ENCODE measurements at places on chromosomes 6 and 20.

DNA sequence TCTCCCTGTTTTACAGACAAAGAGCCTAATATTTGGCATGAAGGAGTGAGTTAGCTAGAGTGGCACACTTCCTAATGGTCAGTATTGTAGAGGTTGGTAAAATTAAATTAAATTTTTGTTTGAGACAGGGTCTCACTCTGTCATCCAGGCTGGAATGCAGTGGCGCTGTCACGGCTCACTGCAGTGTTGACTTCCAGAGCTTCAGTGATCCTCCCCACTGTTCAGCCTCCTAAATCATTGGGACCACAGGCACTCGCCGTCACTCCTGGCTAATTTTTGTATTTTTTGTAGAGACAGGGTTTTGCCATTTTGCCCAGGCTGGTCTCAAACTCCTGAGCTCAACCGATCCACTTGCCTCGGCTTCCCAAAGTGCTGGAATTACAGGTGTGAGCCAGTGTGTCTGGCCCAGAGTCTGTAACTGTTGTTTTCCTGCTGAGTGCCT lies 70.9 kb downstream of the SCAND1 start:
- DNase-seq: no peak

DNA sequence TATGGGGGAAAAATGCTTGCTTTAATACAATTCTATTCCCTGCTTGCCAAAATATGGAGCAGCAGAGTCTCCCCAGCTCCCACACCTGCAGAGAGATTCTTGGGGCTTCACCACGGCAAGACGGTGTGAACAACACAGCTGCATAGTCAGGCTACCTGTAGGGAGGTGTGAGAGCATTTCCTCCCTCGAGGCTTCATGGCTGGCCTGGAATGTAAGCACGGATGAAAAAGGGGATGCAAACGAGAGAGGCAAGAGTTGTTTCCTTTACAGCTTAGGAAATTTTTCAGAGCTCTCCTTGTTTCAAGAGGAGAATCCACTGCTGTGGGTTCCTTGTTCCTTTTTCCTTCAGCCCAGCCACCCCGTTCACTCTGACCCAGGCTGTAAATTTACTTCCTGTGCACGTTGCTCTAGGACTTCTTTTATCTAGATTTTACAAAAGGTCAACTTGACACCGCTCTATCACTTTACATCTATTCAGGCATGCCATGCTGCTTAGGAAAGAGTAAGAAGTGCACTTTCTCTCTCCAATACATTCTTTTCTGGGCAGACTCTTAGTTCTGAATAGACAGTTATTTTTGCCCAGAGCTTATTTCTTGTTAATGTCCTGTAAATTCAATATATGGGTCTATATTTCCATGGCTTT lies 197.1 kb downstream of the KHDC1L start:
- DNase-seq: no peak

DNA sequence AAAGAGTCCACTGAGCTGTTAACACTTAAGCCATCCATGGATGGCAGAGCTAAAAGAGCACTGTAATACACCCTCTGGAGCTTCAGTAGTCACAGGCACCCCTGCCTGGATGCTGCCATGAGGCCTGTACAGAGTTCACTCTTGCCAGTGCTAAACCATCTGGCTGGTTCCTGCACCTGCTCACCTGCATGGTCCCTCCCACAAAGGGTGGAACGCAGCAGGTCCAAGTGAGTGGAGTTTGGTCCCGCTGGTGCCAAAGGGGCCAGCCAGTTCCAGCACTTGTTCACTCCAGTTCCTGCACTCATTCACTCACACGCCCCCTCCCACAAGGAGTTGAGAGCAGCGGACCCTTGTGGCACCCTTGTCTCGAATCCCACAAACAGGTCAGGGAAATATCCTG lies 503.5 kb downstream of the HACE1 start:
- no peak for DNase-seq

GRCh38 chr6:44976677-44977641 lies 351.2 kb upstream of the RUNX2 start:
- DNase-seq: no peak

- peak; percentile 64 for DNase-seq
These were observed 63.2 kb upstream of the DUSP22 start for GRCh38 chr6:228881-229651.

DNA sequence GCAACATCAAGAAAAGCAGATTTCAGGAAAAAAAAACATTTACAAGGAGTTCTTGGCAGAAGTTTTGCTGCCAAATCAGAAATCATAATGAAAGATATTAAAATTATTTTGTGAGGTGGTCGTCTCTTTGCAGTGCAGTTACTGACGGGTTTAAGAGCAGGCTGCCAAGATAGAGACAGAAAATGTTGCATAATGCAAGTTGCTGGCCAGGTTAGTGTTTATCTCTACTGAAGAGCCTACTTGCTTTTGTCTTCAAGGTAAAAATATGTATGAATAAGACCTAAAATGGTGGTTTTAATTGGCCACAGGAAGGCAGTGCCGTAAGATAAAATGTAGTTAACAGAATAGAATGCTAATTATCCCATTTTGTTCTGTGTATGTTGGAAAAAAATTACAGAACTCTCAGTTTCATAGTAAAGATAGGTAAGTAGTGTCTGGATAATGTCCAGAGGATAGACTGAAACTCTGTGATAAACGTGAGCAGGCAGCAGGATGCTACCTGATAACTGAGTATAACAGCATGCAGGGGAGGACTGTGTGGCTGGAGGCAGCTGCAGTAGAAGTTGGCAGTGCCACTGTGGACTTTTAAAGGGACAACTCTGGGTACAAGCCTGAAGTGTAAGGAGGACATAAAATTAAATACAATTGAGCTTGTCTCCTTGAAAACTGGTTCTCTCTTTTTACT lies 13.9 kb downstream of the FOXO3 start:
- no peak for DNase-seq

DNA sequence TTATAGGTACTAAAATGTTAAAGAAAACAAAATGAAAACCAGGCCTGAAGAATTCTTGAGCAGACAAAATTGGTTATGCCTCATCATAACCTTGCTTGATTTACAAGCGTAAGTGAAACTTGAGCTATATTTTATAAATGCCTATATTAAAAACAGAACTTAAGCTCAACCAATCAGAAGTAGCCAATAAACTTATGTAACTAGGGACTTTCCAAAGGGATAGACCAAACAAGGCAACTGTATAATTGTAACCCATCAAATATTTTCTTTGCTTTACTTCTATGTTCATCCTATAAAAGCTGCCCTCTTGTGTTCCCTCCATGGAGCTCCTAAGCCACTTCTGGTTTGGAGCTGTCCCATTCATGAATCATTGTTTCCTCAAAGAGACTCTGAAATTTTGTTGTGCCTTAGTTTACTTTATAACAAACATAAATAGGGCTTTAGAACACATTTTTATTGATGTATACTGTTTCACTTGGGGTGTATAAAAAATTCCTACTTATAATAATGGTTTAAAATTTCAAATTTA lies 101.6 kb upstream of the CARMIL1 start:
- DNase-seq: no peak

GRCh38 chr6:149766156-149766769 lies 16.7 kb downstream of the PCMT1 start:
- DNase-seq: no peak

DNA sequence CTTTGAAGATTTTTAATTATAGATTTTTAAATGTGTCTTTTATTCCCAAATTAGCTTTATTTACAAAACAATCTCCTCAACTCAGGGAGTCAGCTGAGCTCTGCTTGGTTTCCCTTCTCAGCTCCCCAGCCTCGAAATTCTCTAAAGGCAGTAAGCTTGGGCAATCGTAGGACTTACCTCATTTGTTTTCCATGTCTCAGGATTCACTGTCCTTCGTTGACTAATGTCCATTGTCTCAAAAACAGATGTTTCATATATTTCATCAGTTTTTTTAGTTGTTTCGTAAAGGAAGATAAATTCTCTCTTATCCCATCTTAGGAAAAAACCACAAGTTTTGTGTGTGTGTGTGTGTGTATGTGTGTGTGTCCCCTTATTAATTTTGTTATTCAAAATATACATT lies 102.2 kb upstream of the ADGRF1 start:
- DNase-seq: no peak

Data from GM10248 (cell line).